ENCODE measurements at places on chromosomes 1 and 21.

GRCh38 chr21:29664615-29665014 lies 275.2 kb downstream of the GRIK1 start:
- DNase-seq = no peak

- DNase-seq = no peak
Observed at GRCh38 chr21:45076245-45076711, 1.9 kb downstream of the ADARB1 start.

DNA sequence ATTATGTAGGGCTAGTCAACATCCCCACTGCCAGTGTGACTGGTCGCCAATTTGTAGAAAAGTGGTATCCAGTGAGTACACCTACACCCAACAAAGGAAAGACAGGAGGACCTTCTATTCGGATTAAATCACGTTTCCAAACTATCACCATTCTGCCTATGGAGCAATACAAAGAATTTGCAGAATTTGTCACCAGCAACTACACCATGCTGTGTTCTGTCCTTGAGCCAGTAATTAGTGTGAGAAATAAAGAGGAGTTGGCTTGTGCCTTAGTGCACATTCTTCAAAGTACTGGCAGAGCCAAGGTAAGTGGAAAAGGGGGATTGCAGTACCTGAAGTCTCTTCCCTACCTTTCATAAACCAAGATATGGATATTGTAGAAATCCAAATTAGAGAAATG lies 53.8 kb downstream of the CLEC20A start:
- DNase-seq = no peak

DNA sequence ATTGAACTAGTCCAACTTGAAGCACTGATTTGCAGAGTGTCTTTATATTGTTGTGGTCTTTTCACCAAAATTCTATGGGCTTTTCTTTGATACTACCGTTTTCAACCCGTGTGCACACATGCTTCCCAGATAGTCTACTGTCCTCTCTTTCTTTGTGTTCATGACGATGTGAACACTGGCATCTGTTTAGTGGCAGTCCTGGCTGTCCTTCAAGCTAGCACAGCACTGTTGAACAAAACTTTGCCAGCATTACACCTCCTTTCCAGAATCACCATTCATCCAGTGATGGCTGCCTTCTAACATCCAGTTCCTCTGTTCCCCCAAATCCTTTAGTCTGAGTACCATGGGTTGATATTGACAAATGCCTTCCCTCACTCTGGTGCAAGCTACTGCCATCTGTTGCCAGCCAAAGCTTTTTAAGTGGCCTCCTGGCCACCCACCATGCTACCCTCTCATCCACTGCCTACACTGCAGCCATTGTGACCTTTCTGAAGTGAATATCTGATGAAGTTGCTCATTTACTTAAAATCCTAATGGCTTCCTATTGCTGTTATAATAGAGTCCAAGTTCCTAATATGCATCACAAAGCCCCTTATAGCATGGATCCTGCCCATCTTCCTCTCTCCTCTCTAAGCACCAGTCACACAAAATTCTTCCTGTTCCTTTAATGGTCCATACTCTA lies 94.3 kb downstream of the NIBAN1 start:
- DNase-seq = no peak

GRCh38 chr1:22526098-22526497 lies 37.2 kb upstream of the EPHA8 start:
- DNase-seq = no peak

DNA sequence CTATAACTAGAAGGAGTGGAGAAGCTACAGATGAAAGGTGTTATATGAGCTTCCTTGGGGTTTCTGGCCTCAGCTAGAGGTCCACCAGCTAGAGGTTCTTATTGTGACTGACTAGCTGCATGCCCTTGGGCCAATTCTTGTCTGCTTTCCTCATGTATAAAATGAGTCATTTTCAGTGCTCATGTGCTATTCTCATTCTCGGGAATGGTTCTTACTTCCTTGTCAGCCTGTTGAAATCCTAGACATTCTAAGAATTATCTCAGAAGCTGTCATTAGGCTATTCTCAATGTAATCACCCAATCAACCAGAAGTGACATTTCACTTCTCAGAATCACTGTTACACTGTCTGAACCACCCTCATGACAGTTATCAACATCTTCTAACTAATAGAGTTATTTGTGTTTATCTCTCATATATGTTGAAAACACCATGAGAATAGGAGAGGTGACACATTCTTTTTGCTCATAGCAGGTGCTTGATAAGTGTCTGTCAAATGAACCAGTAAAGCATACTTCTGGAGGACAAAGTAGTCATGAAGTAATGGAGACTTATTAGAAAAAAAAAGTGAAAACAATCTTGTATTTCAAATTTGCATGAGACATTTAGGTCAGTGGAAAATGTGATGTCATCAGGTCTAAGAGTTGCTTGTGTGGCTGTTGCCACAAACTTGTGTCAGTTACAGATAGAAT lies 122.8 kb upstream of the IVNS1ABP start:
- peak; percentile 29 for DNase-seq

- DNase-seq = no peak
Observed at GRCh38 chr1:117942293-117942692, 12.8 kb downstream of the WDR3 start.

- DNase-seq = no peak
Observed at GRCh38 chr1:30407865-30408580, 315.4 kb downstream of the MATN1 start.

DNA sequence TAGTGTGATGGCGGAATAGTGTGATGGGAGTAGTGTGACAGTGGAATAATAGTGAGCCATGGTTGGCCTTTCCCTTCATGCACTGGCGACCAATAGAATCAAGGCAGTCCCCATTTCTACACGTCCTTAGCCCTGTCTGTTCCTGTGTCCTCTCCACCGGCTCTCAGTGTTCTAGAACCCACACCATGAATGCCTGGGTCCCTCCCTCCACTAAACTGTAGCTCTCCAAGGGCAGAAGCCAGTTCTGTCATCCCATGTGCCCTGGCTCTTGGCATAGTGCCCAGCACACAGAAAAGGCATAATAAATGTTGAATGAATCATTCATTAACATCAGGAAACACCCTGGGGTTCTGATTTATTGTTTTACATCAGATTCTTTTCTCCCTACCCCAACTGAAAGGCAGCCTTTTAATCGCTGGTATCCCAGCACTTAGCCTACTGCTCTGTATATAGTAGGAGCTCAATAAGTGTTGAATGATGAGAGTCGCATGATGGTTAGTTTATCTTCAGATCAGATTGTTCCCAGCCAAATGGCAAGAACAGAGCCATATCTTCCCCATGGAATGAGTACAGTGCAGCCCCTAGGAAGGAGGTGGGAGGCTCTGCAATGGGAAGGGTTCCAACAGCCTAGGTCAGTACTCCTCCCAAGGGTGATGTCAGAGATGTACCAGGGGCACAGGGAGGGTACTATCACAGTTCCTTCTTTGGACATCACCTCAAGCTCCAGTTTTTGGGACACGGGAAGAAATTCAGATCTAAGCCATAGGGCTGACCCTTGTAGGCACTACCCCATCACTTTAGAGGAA lies 325.7 kb downstream of the HHAT start:
- DNase-seq = no peak

GRCh38 chr1:205715628-205716027 lies 34.4 kb downstream of the NUCKS1 start:
- DNase-seq = no peak

- DNase-seq = no peak
Observed at GRCh38 chr1:211952299-211952698, 83.1 kb downstream of the INTS7 start.

DNA sequence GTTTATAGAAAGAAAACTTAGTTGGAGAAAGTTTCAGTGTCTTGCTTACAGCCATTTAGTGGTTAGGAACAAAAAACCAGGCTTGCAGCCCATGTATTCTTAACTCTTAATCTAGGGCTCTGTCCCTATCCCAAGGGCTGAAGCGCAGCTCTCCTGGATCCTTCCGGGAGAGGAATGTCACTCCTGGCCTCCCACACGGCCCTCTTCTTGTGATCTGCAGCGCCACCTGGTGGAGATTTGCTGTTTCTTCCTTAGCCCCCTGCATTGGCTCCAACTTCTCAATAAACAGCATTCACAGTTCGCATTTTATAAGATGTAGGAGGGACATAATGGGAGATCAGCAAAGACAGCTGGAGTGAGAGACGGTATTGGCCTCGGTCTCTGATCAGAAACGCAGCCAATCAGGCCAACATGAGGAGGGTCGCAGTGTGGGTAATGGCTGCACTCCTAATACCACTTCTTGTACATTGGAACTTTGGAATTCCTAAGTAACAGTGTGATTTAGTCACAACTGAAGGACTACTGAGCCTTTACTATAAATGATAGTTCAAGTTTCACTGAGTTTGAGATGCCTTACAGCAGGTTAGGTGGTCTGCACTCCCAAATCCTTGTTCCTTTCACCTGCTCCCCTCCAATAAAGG lies 283.4 kb downstream of the ASTN1 start:
- peak; percentile 36 for DNase-seq

DNA sequence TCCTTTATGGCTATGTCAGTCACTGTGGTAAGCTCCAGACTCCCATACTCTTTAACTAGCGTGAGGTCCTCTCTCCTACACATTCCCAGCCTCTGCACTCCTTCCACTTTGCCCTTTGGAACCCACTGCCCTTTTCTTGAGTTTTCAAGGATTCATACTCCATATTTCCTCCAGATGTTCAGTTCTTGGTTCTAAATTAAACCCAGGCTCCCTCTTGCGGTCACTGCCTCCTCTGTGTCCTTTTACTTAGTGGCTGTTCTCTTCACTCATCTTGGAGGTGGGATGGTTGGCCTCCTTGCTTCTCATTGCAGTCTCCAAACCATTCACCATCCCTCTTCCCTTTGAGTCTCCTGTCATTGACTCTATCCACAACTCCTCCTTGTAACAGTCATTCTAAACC lies 208.1 kb downstream of the TGFB2 start:
- DNase-seq = no peak

GRCh38 chr1:219903353-219903871 lies 24.9 kb downstream of the SLC30A10 start:
- DNase-seq = no peak

- no peak for DNase-seq
Observed at GRCh38 chr1:16018308-16018707, 465 bp upstream of the HSPB7 start.

GRCh38 chr1:243217349-243217748 lies 37.7 kb downstream of the CEP170 start:
- DNase-seq = no peak

DNA sequence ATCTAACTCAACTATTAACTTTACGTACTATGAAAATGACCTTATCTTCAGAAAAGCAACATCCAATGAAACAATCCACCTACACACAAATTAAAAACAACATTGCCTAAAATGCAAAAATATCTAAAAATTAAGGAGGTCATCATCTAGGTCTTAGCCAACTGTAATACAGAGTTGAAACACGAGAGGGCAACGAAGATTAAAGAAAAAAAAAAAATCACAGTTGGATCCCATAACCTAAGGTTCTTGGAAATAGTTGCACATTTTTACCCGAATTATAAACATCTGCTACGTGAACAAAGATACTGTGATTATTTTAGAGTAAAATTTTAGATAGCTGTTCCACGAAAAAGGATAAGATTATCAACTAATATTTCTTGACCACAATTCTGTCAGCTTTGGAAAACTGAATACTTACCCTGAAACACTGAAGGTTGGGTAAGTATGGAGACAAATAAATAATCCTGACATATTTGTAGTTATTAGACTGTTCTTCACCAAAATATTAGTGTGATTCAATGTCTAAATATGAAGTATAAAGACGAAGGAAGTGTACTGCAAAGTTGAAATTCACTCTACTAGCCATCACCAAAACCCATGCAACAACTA lies 88.0 kb upstream of the AK4 start:
- DNase-seq = no peak

- DNase-seq = no peak
Observed at GRCh38 chr1:155976062-155976912, 2.1 kb downstream of the ARHGEF2 start.

- no peak for DNase-seq
Observed at GRCh38 chr1:115312742-115313141, 25.3 kb downstream of the NGF start.

DNA sequence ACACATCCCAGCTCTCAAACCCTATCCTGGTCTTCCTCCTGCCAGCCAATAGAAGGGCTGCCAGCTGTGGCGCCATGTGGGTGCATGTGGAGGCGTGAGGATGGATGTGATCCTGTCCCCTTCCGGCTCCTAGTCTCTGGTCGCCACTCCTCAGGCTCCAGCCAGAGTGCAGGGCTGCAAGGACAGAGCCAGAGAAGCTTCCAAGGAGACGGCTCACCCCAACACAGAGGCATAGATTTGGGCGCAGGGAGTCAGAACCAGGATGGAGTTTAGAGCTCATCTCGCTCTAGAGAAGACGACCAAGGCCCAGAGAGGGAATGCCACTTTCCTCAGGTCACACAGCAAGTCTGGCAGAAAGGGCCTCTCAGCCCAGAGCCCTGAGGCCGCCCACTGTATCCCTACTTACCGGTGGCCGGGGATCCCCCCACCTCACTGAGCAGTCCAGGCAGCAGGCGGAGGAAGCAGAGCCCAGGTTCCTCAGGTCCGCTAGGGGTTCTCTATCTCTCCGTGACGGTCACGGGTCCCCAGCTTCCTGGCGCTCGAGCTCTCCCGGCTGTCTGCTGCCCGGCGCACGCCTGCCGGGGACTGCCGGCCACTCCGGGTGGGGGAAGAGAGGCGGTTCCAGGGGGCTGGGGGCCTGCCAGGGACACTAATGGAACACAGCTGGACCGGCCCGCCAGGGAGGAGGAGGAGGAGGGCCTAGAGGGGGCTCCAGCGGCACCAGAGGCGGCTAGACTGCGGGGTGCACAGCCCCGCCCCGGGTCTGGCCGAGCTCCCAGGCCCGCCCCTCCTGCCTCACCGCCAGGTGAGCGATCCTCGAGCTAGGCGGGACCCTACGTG lies at the start of gene COL16A1:
TSS of gene COL16A1 (minus strand) at position 587 of the 840 bp plus-strand sequence. CDS start 1,824 bp downstream, outside the sequence.
- no peak for DNase-seq

GRCh38 chr1:77538956-77539518 lies 143.4 kb downstream of the ZZZ3 start:
- no peak for DNase-seq

GRCh38 chr1:6108937-6109614 lies 63.4 kb downstream of the KCNAB2 start:
- DNase-seq = no peak

DNA sequence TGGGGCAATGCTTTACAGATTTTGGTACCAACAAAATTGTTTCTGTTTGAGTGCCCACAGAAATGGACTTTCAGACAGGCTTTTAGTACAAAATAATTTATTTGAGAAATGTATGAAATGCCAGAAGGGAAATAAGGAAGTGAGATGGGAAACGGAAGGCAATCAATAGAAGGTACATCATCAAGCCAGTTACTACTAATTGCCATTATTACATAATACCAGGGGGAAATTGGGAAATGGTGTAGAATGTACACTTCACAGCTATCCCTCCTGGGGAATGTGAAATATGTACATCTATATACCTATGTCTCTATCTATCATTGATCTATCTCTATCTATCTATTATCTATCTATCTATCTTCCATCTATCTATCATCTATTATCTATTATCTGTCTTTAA lies 264.6 kb upstream of the B3GALT2 start:
- no peak for DNase-seq

DNA sequence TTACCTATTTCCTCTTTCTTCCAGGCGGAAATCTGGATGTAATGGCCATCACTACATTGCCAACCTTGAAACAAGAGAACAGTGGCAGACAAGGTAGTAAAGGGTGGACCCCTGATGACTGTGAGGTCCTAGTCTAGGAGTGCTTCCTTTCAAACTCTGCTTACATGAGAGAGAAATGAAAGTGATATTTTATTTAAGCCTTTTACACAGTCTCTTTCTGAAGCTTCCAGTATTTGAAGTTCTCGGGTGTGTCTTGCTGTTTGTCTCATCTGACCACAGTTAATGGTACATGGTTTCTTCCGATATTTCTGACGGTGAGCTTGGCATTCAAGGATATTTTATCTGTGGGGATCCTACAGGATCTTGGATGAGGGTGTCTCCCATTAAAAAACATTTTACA lies 215.2 kb downstream of the SLC45A1 start:
- DNase-seq = no peak

- DNase-seq = no peak
Observed at GRCh38 chr1:88455621-88456256, 228.3 kb upstream of the PKN2 start.
